AG04450 (cell line): ENCODE measurements at places on chromosomes 4 and X.

- DNase-seq, result no peak
These were observed 283.8 kb upstream of the ARSJ start for GRCh38 chr4:114263233-114263632.

GRCh38 chr4:185167234-185167633 lies 24.2 kb downstream of the SLC25A4 start:
- DNase-seq, result no peak

DNA sequence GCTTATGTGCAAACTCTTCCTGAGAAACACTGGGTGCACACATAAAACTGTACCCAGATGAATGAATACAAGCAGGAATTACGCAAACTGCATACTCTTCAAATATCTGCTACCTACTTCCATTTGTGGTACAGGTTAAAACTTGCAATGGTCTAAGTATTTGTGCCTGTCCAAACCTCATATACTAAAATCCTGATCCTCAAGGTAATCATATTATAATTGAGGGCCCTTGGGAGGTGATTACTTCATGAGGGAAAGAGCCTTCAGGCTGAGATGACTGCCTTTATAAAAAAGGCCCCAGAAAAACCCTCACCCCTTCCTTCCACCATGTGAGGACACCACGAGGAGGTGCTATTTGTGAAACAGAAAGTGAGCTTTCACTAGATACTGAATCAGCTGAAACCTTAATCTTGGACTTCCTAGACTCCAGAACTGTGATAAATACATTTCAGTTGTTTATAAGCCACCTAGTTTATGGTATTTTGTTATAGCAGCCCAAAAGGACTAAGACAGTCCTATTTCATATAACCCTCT lies 1977.2 kb downstream of the PCDH7 start:
- no peak for DNase-seq

DNA sequence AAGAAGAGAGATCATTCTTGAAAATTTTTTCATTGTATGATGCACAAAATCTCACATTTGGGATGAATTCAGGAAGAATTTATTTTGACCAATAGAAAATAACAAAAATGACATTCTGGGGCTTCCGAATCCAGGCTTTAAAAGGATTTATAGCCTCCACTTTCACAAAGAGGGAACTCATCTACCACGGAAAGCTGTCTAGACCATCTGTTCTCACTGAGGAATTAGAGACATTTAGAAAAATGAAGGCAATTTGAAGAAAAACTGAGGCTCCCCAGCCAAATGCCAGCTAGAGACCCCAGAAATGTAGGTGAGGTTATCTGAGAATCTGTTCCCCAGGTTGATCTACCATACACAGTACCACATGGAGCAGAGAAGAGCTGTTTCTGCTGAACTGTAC lies 464.3 kb downstream of the TMA16 start:
- DNase-seq, result no peak

GRCh38 chr4:40258627-40259026 lies 61.8 kb downstream of the RHOH start:
- no peak for DNase-seq

DNA sequence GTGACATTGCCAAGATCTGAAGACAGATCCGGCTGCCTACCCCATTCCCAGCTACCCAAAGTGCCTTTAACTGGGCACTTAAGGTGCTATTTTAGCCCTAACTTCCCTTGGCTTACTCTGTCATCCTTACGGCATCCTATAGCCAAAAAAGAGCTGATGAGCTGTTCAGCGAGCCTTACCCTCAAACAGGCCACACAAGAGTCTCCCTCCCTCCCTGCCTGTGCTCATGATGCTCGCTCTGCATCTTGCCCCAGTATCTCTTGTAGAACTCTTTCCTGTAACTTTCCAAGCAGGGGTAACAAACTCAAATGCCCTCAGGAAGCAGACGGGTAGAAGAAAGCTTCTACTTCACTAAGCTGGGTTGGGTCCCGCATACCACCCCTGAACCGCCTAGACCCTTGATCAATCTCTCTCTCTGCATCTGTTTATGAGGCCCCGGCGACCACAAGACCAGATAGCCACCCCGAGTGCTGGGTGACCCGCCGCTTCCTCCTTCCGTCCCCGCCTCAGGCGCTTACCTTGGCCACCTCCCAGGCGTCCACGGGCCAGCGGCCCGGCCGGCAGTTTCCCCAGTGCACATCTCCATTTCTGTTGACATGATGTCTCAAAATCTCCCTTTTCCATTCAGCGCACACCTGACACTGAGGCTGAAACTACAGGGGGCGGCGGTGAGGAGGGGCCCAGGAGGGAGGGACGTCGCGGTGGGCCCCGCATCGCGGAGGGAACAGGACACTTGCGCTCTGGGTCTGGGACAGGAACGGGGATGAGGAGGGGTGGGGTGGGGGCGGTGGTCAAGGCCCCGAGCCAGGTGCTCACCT lies 663 bp downstream of the CXorf38 start:
- DNase-seq, result no peak

GRCh38 chr4:118823471-118823870 lies 12.5 kb downstream of the SEC24D start:
- no peak for DNase-seq

DNA sequence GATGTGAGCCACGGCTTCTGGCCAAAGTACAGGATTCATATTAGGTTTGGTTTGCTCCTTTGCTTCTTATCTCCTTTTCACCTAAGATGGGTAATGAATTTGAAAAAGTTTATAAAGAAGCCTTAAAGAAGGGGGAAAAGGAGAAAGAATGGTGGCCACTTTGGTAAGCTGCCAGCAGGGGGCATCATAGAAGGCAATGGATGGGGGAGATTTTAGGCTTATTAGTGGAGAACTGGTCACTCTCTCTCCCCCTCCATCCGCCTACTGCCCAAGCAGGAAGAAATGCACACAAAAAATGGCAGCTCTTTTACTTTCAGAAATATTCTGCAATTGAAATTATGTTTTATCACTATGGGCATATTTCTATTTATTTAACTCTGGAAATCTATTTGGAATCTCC lies 32.0 kb downstream of the SPARCL1 start:
- DNase-seq, result no peak

DNA sequence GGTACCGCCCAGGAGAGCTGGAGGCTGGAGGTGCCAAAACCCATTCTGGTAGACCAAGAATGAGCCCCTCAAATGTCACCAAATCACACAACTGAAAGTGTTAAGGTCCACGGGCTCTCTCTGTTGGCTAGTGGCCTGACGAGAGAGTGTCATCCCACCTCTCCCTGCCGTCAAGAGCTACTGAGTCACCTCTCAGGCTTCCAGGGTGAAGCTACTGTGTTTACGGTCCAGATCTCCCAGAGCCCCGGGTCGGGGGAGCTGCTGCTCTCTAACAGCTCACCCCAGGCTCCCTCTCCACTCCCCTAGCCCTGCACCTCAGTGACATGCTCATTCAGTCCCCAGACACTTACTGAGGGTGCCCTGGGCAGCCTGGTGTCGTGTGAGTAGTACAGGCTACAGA lies 59.2 kb downstream of the ADGRG2 start:
- no peak for DNase-seq

DNA sequence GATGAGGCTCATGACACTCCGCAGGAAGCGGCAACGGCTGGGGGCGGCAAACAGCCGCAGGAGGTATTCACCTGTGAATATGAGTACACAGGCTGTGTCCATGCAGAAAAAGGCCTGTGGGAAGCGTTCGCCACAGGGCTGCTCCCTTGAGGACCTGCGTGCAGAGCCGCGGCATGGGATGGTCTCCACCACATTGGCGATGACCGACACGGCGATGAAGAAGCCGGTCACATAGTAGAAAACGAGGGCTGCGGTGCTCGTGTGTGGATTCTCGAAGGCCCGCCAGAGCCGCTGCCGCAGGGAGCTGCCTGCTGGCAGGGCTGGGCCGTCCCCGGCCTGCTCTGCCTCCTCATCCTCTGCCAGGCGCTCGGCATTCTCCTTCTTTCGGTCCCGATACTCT lies 2.2 kb downstream of the KCND1 start:
- DNase-seq, result no peak

GRCh38 chr4:108053251-108053711 lies 63.6 kb downstream of the HADH start:
- DNase-seq, result no peak

- DNase-seq, result no peak
These were observed 25.1 kb upstream of the MXD4 start for GRCh38 chr4:2286904-2287593.

DNA sequence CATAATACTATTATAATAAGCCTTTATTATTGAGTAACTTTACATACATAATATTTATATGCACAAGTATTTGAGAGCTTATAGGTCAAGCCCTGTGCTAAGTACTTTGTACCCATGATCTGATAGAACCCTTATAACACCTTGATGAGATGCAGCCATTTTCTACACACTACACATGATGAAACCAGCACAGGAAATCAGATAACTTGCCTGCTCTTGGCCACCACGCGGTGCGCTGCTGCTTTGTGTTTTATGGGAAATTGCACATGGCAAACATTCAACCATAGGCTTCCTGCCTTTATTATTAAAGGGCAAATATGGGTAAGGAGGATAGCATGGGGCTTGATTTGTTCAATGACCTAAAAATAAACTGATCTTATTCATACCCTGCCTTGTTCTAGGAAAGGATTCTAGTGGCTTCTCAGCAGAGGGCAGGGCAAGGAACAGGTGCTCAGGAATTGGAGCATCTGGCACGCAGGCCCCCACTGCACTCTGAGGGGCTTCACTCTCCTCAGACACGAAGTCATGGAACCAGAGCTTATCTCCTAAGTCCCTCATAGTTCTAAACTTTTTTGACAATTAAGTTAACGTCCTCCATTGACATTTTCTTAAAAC lies 31.6 kb upstream of the NAP1L5 start:
- DNase-seq, result no peak

DNA sequence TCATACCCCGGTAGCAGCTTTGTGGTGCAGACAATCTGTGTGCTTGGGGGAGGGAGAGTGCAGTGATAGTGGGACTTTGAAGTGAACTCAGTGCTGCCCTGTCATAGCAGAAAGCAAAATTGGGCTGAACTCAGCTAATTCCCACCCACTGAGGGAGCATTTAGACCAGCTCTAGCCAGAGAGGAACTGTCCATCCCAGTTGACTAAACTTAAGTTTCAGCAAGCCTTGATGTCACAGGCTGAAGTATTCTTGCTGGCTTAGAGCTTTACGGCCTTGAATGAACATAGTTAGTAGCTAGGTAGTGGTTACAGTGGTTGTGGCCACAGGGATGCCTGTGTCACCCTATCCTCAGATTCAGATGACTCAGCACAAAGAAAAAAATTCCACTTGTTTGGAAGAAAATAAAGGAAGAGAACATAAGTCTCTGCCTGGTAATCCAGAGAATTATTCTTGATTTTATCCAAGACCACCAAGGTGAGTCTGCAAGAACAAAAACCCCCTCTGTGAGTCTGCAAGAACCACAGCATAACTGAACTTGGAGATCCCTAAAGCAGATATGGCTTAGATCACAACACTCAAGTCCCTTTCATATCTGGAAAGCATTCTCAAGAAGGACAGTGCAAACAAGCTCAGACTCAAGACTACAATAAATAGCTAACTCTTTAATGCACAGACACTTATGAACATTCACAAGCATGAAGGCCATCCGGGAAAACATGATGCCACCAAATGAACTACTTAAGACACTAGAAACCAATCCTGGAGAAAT lies 39.4 kb downstream of the ADH7 start:
- no peak for DNase-seq
